ENCODE measurements at places on chromosomes 5 and 9. TPM values are rescaled to one million over a fixed set of nuclear protein-coding genes. Genes with fewer than 3 reads are reported as not detected.

DNA sequence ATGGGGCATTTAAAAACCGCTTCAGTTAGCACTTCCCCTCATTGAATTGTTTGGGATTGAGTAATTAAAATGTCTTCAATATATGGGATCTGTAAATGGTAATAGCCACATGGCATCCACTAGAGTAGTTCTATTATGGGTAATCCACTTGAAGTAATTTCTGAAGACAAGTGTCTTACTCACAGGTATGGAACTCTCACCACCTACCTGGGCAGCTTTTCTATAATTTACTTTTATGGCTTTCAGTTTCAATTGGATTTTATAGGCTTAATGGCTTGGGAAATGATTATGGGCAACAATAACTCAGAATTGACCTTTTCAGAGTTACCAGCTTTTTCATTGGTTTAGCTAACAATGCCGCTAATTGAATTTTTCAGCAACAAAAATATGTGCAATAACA lies 597.9 kb downstream of the PTPRD start:
- H3K36me3 ChIP-seq, result no peaks in the 10 kb centered on the region
- no peak for DNase-seq
- H3K4me3 ChIP-seq, result no peak overlapping the region
- H3K27ac ChIP-seq, result no peak overlapping the region

GRCh38 chr5:57772512-57772911 lies 289.9 kb upstream of the ACTBL2 start:
- no peak overlapping the region for H3K27ac ChIP-seq
- H3K27me3 ChIP-seq, result peaks cover 5% of the 10 kb centered on the region
- no peaks in the 10 kb centered on the region for H3K36me3 ChIP-seq

DNA sequence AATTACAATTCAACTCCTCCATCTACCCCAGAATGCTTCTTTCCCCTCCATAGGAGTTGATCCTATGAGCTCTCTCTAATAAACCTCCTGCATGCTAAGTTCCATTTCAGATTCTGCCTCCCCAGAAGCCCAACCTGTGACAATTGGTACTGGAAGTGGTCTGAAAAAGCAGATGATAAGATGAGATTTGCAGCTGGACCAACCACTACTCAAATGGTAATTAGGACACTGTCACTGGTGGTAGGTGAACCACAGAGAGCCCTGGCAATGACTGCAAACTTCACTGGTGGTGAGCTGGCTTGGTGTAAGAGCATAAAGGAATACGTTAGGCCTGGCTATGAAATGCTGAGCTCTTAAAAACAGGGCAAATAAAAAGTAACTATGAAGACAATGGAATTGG lies 112.6 kb downstream of the ESM1 start:
- no peak overlapping the region for H3K27ac ChIP-seq
- H3K36me3 ChIP-seq, result peaks cover 3% of the 10 kb centered on the region
- peaks cover 18% of the 10 kb centered on the region for H3K4me1 ChIP-seq
- H3K27me3 ChIP-seq, result peaks cover 50% of the 10 kb centered on the region
- no peak overlapping the region for H3K4me3 ChIP-seq

DNA sequence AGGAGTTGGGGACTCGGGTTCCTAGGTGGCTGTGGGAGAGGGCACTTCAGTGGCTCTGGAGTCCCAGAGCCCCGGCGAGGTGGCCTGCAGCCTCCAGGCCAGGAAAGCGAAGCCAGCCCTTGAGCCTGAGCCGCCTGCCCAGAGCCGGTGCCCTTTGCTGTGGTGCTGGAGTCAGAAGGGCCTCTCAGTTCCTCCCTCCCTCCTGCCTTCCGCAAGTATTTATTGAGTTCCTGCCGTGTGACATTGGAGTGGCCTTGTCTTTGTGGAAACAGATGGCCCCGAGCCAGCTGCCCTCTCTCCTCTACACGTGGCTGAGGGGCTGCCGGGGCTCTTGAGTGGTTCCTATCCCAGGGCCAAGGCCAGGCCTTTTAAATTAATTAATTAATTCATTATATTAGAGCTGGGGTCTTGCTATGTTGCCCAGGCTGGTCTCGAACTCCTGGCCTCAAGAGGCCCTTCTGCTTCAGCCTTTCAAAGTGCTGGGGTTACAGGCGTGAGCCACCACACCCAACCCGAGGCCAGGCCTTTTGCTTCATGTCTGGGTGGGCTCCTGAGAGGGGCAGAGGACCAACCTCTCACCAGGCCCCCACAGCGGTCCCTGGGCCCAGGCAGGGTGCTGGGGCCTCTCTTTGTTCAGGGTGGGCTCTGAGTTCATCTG lies 45.6 kb upstream of the IER5L start:
- no peak overlapping the region for H3K27ac ChIP-seq
- no peaks in the 10 kb centered on the region for H3K27me3 ChIP-seq
- no peak overlapping the region for H3K4me3 ChIP-seq
- no peak for DNase-seq

DNA sequence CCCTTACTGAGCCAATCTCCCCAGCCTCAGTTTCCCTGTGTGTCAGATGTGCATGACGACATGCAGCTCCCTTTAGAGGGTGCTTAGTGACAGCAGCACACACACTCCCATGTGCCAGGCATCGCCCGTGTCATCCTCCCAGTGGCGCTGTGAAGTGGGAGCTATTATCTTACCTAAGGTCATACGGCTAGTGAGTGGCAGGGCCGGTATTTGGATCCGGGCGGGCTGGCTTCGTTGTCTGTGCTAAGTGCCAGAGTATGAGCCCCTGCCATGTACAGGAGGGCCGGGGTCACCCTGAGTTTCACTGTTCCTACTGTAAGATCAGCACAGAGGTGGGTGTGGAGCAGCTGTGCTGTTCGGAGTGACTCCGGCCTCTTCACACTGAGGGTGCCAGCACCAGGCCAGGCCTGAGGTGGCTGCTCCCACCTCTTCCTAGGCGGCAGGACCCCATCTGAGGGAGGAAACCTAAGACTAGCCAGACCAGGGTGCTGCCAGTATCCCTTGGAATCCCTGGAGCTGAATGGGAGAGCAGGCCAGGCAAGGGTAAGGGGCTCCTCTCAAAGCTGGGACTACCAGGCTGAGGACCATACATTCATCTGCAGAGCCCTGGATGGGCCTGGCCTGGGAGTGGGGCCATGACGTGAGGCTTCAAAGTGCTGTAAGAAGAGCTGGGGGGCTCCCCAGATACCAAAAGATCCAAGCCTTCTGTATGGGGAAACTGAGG lies 22.5 kb downstream of the AQP7 start:
- H3K4me1 ChIP-seq, result no peaks in the 10 kb centered on the region
- H3K27ac ChIP-seq, result no peak overlapping the region
- no peak overlapping the region for H3K4me3 ChIP-seq
- peaks cover 2% of the 10 kb centered on the region for H3K27me3 ChIP-seq
- peak; percentile 21 for DNase-seq
- H3K36me3 ChIP-seq, result no peaks in the 10 kb centered on the region

DNA sequence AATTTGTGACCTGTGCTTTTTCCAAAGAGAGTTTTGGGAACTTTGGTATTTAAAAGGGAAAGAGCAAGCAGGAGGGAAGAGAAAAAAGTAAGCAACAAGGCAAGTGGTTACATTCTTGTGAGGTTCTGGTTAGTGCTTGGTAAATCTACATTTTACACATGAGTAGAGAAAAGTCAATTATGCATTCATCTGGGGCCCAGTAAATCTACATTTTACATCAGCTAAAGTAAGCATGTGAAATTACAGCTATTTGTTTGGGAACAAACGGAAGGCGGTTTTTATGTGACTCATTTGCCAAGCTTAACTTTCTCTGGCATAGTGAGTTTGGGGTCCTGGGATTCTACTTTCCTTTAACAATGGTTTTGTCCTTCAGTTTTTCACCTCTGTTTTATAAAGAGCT lies 102.2 kb downstream of the SNX18 start:
- H3K4me1 ChIP-seq, result peaks cover 7% of the 10 kb centered on the region
- no peak overlapping the region for H3K4me3 ChIP-seq
- H3K36me3 ChIP-seq, result peaks cover 5% of the 10 kb centered on the region
- peaks cover 3% of the 10 kb centered on the region for H3K27me3 ChIP-seq
- H3K27ac ChIP-seq, result no peak overlapping the region

- peak; percentile 65 for DNase-seq
- H3K27ac ChIP-seq, result peak within 1 kb of the TSS; percentile 52
- H3K27me3 ChIP-seq, result peaks cover 26% of the 10 kb centered on the region
- peaks cover 10% of the 10 kb centered on the region for H3K4me1 ChIP-seq
- H3K36me3 ChIP-seq, result no peaks in the 10 kb centered on the region
Measured at GRCh38 chr5:146878476-146879172, at the start of gene PPP2R2B. PPP2R2B (minus strand) TSS chr5:146878757.

- peaks cover 7% of the 10 kb centered on the region for H3K27me3 ChIP-seq
- DNase-seq, result no peak
- H3K4me1 ChIP-seq, result peaks cover 2% of the 10 kb centered on the region
Measured at GRCh38 chr5:14914623-14915260, 43.2 kb upstream of the ANKH start.

- no peaks in the 10 kb centered on the region for H3K36me3 ChIP-seq
- no peak for DNase-seq
Measured at GRCh38 chr9:89929673-89930480, 325.1 kb downstream of the GADD45G start.

DNA sequence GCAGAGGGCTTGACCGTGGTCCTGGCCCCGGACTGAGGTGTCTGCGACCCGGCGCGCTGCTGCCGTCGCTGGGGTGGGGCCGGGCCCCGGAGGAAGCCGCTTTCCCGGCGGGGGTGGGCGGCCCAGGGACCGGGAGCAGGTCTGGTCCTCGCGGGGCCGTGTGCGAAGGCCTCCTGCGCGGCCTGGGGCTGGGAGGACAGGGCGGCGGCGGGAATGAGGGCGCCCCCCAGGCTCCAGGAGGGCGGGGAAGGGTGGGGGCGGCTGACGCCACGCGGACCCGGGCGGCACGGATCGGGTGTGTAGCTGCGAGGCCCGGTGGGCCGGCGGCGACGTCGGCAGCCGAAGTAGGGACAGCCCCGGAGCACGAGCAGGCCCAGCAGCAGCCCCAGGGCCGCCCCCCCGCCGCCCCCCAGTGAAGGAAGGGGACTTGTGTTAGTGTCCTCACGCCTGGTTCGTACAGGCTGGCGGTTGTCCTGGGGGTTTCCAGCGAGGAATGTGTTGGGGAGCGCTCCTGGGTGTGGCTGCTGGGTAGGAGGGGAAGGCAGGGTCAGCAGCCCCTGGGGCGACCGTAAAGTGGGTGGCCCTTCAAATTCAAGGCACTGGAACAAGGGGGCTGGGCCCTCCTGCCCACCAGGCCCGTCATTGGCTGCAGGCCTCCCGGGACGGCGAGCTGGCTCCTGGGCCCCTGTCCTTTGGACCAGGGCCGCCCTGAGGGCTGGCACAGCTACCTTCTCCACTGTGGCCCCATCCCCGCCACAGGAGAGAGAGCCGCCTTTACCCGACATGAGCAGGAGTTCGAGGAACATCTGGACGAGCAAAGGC lies 597 bp upstream of the TMEM250 start:
- peaks cover 4% of the 10 kb centered on the region for H3K36me3 ChIP-seq
- H3K4me3 ChIP-seq, result peak overlapping the region; percentile 76
- H3K4me1 ChIP-seq, result peaks cover 8% of the 10 kb centered on the region
- no peaks in the 10 kb centered on the region for H3K27me3 ChIP-seq
- H3K27ac ChIP-seq, result peak overlapping the region; percentile 38

- no peak for DNase-seq
- H3K4me3 ChIP-seq, result no peak overlapping the region
- H3K36me3 ChIP-seq, result no peaks in the 10 kb centered on the region
- no peaks in the 10 kb centered on the region for H3K4me1 ChIP-seq
- H3K27ac ChIP-seq, result no peak overlapping the region
- H3K27me3 ChIP-seq, result peaks cover 2% of the 10 kb centered on the region
Measured at GRCh38 chr5:168714046-168714445, 134.9 kb upstream of the PANK3 start.

DNA sequence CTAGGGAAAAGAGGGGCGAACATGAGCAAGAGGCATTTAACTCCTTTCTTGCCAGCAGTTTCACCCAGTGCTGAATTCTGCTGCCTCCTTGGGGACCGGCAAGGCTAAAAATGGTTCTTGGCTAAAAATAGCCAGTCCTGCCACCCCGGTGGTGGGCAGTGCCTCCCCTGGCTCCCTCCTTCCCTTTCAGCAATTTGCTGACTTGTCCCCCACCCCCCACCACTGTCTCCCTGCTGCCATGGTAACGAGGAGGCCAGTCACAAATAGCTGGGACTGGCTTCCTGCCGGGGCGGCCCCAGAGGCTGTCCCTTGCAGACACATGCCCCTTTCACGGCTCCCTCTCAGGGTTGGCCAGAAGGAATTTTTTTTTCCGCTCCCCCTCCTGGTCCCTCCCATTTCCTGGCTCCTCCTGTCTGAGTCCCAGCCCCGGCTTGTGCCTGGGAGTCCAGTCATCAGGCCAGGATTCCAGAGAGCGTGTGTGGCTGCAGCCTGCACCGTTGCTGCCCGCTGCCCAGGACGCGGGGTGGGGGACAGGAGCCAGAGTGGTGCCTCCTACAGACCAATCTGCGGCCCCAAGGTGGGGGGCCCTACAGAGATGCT lies 130.3 kb downstream of the RGS3 start:
- no peak for DNase-seq
- H3K4me3 ChIP-seq, result no peak overlapping the region
- H3K36me3 ChIP-seq, result peaks cover 8% of the 10 kb centered on the region
- no peaks in the 10 kb centered on the region for H3K27me3 ChIP-seq
- H3K27ac ChIP-seq, result no peak overlapping the region
- H3K4me1 ChIP-seq, result peaks cover 18% of the 10 kb centered on the region

DNA sequence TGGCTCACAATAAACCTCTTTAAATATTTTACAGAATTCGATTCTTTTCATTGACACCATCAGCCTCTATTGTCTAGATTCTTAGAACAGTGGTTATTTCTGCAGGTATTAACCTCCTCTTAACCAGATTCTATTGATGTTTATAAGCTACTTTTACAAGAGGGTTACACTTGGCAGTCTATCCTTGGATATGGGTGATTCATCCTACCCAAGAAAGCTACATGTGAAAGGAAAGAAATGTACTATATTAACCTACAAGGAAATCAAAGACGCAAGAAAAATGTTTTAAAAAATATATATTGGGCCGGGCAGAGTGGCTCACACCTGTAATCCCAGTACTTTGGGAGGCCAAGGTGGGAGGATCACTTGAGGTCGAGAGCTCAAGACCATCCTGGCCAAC lies 16.7 kb downstream of the SLC25A25 start:
- H3K4me3 ChIP-seq, result no peak overlapping the region
- peaks cover 16% of the 10 kb centered on the region for H3K36me3 ChIP-seq
- no peak for DNase-seq
- no peaks in the 10 kb centered on the region for H3K27me3 ChIP-seq

GRCh38 chr5:92907938-92908606 lies 672.9 kb downstream of the NR2F1-AS1 start:
- no peaks in the 10 kb centered on the region for H3K27me3 ChIP-seq
- H3K4me1 ChIP-seq, result no peaks in the 10 kb centered on the region
- no peak for DNase-seq
- no peaks in the 10 kb centered on the region for H3K36me3 ChIP-seq
- H3K27ac ChIP-seq, result no peak overlapping the region

GRCh38 chr5:114658194-114658593 lies 296.3 kb downstream of the KCNN2 start:
- H3K4me1 ChIP-seq, result no peaks in the 10 kb centered on the region
- no peaks in the 10 kb centered on the region for H3K36me3 ChIP-seq

GRCh38 chr9:136318111-136318775 lies 9.1 kb upstream of the GPSM1 start:
- no peak overlapping the region for H3K4me3 ChIP-seq
- peaks cover 2% of the 10 kb centered on the region for H3K36me3 ChIP-seq
- H3K27ac ChIP-seq, result no peak overlapping the region
- peaks cover 5% of the 10 kb centered on the region for H3K4me1 ChIP-seq

FREM1 gene
- total RNA-seq, result not detected

SHOC1 gene
- not detected for total RNA-seq

C9orf43 gene
- total RNA-seq, result 0.54 TPM

TRAPPC13 gene
- total RNA-seq, result 18.8 TPM

CTXN3 gene
- total RNA-seq, result not detected

ZNF474 gene
- total RNA-seq, result not detected

Data from activated naive CD8-positive, alpha-beta T cell treated with anti-CD3 and anti-CD28 coated beads, Interleukin-2, amount 10 ng/mL, durations not matched to agents 7 days and 5 days (primary cell).